Smooth muscle cell of the umbilical artery (primary cell): ENCODE measurements at places on chromosomes 6 and 20. TPM values are rescaled to one million over a fixed set of nuclear protein-coding genes. Genes with fewer than 3 reads are reported as not detected.

The HTR1E gene
- total RNA-seq, result not detected in 2 replicates

The NRSN1 gene
- not detected in 2 replicates for total RNA-seq

The TNF gene
- under 0.01 TPM in 1 of 2 replicates, not detected in the other for total RNA-seq

The KCNS1 gene
- total RNA-seq, result 0.59 and 1.9 TPM in 2 replicates

The NMBR gene
- total RNA-seq, result not detected in 2 replicates

The PRDM1 gene
- 3.7 and 8.0 TPM in 2 replicates for total RNA-seq

The DYNLT2 gene
- total RNA-seq, result 0.83 and 1.2 TPM in 2 replicates

The FNDC1 gene
- total RNA-seq, result 0.30 TPM in 1 of 2 replicates, not detected in the other

The PACRG gene
- total RNA-seq, result not detected in 2 replicates

The PCK1 gene
- not detected in 2 replicates for total RNA-seq

The TNFRSF6B gene
- 16.3 and 95.5 TPM in 2 replicates for total RNA-seq

The PLTP gene
- total RNA-seq, result 17.8 and 27.7 TPM in 2 replicates

The VNN1 gene
- not detected in 2 replicates for total RNA-seq

The SSTR4 gene
- total RNA-seq, result not detected in 2 replicates

The RMND1 gene
- 28.8 and 38.2 TPM in 2 replicates for total RNA-seq

The BPIFB1 gene
- not detected in 2 replicates for total RNA-seq

The ADGRF1 gene
- not detected in 2 replicates for total RNA-seq

The LTB gene
- not detected in 2 replicates for total RNA-seq

The VGLL2 gene
- not detected in 2 replicates for total RNA-seq

The BAG2 gene
- total RNA-seq, result 27.9 and 32.1 TPM in 2 replicates

The MCCD1 gene
- total RNA-seq, result not detected in 2 replicates

The TMEM181 gene
- 65.3 and 70.3 TPM in 2 replicates for total RNA-seq

The CLDN20 gene
- not detected in 2 replicates for total RNA-seq

The HLA-A gene
- 462 and 651 TPM in 2 replicates for total RNA-seq

The PGBD1 gene
- total RNA-seq, result 5.6 and 6.5 TPM in 2 replicates

The C2 gene
- 0.42 and 0.89 TPM in 2 replicates for total RNA-seq

The RPS18 gene
- 1,202 and 4,104 TPM in 2 replicates for total RNA-seq

The MICA gene
- total RNA-seq, result 83.3 and 207 TPM in 2 replicates

The PPIL4 gene
- 45.1 and 54.9 TPM in 2 replicates for total RNA-seq

The IMPG1 gene
- not detected in 2 replicates for total RNA-seq

The FAM209B gene
- total RNA-seq, result not detected in 2 replicates
